ENCODE measurements at places on chromosomes 1 and 21. TPM values are rescaled to one million over a fixed set of nuclear protein-coding genes. Genes with fewer than 3 reads are reported as not detected.

The OR10J1 gene
- total RNA-seq, result not detected

The KCNA3 gene
- 34.7 TPM for total RNA-seq

The RAB13 gene
- total RNA-seq, result 13.4 TPM

The PLA2G2A gene
- total RNA-seq, result not detected

The CHD5 gene
- total RNA-seq, result 0.59 TPM

The OPTC gene
- total RNA-seq, result not detected

The TSTD1 gene
- 59.3 TPM for total RNA-seq

The AGPAT3 gene
- 21.2 TPM for total RNA-seq

The EFNA3 gene
- total RNA-seq, result 1.7 TPM

The VTCN1 gene
- total RNA-seq, result not detected

The ZBTB8B gene
- not detected for total RNA-seq

The TPTE gene
- total RNA-seq, result not detected

The CD34 gene
- 0.07 TPM for total RNA-seq

The TAL1 gene
- total RNA-seq, result 0.14 TPM

The TLR5 gene
- not detected for total RNA-seq

The HMCN1 gene
- total RNA-seq, result 0.14 TPM

The UBL4B gene
- not detected for total RNA-seq

The PGLYRP3 gene
- total RNA-seq, result not detected

The MAEL gene
- not detected for total RNA-seq

The APOBEC4 gene
- total RNA-seq, result not detected

The PTPRC gene
- 644 TPM for total RNA-seq

The BMP8B gene
- 0.11 TPM for total RNA-seq

The SELENBP1 gene
- not detected for total RNA-seq

The OR6K3 gene
- total RNA-seq, result not detected

The S100A11 gene
- total RNA-seq, result 197 TPM

The GPR157 gene
- total RNA-seq, result 9.1 TPM

The LCE2A gene
- not detected for total RNA-seq

The PFKFB2 gene
- 3.8 TPM for total RNA-seq

The THRAP3 gene
- 153 TPM for total RNA-seq

The SYCP1 gene
- total RNA-seq, result not detected

The GJB5 gene
- not detected for total RNA-seq

The CASQ2 gene
- not detected for total RNA-seq

The PAQR6 gene
- 9.3 TPM for total RNA-seq

The PADI2 gene
- total RNA-seq, result 0.12 TPM

The OR2L3 gene
- not detected for total RNA-seq

The NUDT4B gene
- 0.56 TPM for total RNA-seq

The TDRD5 gene
- total RNA-seq, result not detected

The COL9A2 gene
- total RNA-seq, result 9.6 TPM

The MPL gene
- not detected for total RNA-seq

The TMEM9 gene
- total RNA-seq, result 28.1 TPM

The SAMD11 gene
- total RNA-seq, result not detected

The SELP gene
- total RNA-seq, result 2.0 TPM

The FCMR gene
- total RNA-seq, result 37.3 TPM

The FAM229A gene
- total RNA-seq, result 6.7 TPM

The OR2T27 gene
- not detected for total RNA-seq

The PDC gene
- total RNA-seq, result not detected

The OR2T11 gene
- not detected for total RNA-seq

The CNR2 gene
- 0.05 TPM for total RNA-seq

The PLXNA2 gene
- 0.39 TPM for total RNA-seq
